NCI-H1048 (cell line): ENCODE measurements at places on chromosomes 11 and 22.

GRCh38 chr11:47099214-47099917 lies 77.3 kb downstream of the ARFGAP2 start:
- DNase-seq: no peak

DNA sequence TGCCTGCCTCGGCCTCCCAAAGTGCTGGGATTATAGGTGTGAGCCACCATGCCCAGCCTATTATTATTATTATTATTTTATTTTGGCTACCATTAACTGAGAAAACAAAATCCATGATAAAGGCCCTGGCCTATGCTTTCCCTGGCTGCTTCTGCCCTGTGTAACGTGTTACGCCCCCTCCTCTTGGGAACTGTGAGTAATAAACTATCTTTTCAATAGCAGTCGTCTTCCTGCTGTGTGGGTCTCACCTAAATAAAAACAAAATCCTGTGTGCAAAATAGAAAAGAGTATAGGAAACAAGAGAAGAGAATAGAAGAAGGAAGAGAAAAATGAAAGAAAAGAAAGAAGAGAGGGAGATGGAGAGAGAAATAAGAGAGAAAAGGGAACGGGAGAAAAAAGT lies 237.0 kb downstream of the MIAT start:
- DNase-seq: no peak

GRCh38 chr11:46047520-46047919 lies 73.7 kb downstream of the PHF21A start:
- no peak for DNase-seq

- DNase-seq: no peak
These were observed 33.2 kb downstream of the LRRC74B start for GRCh38 chr22:21078916-21079315.

GRCh38 chr11:46369458-46370152 lies 11.9 kb upstream of the MDK start:
- peak; percentile 34 for DNase-seq

DNA sequence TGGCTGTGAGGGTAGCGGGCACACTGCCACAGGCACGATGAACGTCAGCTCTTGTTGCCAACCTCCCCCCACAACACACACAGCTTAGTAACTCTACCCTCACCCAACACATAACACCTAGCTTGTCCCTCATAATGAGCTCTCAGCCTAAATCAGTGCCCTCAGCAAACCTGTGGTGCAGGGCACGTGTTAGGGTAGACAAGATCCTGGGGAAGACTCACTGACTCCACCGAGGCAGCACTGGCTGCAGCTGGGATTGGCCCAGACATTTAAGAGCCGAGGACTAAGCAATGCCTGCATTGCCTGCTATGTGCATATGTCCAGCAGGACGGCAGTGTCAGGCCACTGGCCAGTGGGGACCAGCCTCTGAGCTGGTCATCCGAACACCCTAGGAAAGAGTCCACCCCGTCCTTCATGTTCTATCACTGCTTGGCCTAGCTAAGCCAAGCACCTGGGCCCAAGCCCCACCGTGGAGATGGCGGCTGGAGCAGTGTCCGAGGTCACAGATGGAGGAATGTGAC lies 32.9 kb upstream of the TRIM29 start:
- DNase-seq: no peak

DNA sequence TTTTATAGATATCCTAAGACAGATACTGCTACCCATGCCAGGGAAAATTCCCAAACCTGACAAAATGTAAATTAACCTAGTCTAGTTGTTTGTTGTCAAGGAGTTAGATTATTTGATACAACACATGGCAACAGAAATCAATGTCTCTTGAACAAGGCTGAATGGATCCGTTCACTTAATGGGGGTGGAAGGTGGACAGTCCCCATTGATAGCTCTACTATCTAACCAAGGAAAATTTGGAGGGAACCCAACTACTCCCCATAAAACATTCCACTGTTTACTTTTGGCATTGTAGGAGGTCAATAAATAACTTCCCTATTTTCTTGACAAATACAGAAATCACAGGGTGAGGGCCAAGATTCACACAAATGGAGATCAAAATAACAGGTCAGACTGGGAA lies 117.9 kb upstream of the GRIA4 start:
- DNase-seq: no peak

DNA sequence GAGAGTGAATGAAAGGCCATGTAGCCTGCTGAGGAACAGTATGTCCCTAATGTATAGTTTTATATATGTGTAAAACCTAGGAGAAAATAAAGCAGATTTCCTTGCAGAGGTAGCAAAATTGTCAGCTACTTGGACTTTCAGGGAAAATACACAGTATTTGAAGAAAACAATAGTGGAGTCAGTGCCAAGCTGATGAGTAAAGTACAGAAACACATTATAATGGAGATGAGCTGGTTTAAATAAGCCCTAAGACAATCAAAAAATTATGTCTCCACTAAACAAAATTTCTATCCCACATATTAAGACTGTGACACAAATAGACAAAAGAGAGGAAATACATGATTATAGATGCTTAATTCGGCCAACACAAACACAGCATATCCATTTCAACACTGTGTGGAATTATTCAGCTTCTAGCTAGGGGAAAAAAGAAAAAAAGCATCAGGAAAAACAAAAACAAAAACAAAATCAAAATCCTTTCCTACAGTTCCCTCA lies 75.9 kb downstream of the MAML2 start:
- no peak for DNase-seq

DNA sequence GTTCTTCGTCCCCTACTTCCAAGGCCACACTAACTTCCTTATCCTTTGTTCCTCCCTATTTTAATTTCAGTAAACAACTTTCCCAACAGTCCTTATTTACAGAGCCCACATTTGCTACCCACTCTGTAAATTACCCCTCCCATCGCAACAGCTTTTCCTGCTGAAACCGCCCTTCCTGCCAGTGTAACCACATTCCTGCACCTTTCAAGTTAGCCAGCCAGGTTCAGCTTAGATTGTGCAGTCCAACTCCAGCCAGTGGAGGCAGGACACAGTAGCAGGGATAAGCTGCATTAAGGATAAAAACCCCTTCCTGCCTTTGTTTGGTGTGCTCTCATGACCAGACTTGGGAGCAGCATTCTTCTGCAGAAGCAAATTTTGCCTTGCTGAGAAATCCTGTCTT lies 768.3 kb upstream of the ARHGAP42 start:
- no peak for DNase-seq

DNA sequence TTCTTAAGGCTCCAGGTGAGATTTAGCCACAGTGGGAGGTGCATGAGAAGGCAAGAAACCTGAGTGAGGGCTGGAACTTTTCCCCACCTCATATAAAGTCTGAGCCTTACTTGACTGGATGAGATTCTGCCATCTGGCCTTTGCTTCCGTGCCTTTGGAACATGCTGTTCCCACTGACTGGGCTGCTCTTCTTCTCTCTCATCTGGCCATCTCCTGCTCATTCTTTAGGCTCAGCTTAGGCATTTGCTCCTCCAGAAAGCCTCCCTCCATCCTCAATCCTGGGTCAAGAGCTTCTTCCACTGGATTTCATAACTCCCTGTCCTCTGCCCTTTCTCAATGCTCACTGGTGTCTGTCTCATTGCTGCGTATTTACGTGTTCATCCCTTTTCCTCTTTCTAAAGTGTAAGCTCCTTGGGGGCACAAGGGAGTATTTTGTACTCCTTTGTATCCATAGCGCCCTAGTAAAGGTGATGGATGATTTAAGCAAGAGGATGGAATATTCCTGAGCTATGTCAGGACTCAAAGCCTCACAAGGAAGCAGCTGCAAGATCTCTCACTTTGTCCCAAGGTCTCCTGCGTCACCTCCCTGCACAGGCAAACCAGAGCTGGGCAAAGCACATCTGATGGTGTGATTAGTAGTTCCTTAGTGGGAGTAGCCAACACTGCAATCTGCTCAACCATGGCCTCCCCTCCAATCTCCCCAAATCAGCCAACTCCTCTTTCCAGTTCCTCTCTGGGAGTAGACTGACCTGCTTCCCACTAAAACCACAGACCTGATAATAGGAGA lies 15.3 kb downstream of the HSPA8 start:
- no peak for DNase-seq

DNA sequence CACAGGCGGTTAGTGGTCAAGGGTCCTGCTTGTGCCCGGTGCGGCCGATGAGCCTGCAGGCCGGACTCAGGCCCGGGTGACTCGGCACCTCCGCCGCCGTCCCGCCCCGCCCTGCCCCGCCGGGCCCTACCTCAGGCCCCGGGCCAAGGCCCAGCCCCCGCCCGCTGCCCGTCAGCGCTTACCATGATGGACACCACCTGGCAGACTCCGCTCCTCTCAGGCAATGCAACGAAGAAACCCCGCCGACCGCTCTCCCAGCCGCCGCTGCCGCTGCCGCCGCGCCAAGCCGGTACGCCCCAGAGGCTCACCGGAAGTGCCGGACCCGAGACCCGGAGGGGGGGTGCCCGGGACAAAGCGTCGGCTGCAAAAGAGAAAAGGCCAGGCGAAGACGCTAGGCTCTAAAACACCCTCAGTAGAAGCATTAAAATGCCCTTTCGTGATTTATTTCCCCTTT lies at the start of gene UFD1:
TSS of gene UFD1 (minus strand) at position 293 of the 454 bp plus-strand sequence. CDS start at position 185, 108 bp downstream.
- peak; percentile 56 for DNase-seq

GRCh38 chr11:69781241-69781640 lies 6.1 kb upstream of the FGF4 start:
- no peak for DNase-seq

GRCh38 chr11:60634126-60634525 lies 65.3 kb upstream of the MS4A8 start:
- DNase-seq: no peak

DNA sequence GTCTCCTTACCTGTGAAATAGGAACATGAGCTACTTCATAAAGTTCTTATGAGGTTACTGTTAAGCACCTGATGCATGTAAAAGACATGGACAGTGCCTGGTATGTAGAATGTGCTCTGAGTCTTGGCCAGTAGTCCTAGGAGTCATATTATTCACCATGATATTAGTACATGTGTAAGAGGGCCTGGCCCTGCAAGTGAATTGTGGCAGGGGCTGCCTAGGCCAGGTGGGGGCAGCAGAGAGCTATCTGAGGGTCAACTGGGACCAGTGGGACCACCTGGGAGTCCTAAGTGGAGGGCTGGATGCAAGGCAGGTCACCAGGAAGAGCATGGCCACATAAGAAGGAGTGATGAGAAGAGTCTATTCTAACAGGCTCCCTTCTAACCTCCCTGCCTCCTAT lies 529.5 kb downstream of the SOX6 start:
- DNase-seq: peak; percentile 5

DNA sequence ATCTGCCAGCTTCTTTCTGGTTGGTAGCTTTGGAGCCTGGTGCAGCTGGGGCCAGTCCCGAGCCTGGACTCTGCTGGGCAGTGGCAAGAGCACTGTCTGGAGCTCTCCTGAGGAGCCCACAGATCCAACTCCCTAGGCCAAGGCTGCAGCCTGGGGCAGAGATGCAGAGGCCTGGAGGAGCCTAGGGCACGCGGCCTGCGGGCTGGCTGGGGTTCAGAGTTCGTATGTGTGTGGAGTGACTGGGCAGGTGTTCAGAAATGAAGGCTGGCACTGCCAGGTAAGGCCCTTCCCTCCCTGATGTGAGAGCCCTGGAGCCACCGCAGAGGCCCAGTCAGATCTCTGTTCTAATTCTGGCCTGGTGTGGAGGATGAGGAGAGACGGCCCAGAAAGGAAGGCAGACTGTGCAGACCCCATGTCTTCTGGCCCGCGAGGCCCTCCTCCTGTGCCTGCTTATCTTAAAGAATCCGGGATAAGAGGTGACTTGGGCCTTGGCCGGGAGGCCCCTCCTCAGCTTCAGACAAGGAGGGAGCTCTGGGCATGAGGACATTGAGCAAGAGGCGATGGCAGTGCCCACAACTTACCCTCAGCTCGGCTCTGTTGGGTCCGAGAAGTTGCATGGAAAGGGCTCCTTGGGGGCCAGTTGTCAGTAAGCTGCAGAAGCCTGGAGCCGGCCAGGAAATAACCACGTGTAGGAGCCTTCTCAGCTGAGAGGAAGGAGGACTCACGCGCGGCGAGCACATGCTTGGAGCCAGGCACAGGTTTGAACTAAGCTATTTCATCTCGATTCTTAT lies 62.2 kb upstream of the B3GAT1 start:
- no peak for DNase-seq

DNA sequence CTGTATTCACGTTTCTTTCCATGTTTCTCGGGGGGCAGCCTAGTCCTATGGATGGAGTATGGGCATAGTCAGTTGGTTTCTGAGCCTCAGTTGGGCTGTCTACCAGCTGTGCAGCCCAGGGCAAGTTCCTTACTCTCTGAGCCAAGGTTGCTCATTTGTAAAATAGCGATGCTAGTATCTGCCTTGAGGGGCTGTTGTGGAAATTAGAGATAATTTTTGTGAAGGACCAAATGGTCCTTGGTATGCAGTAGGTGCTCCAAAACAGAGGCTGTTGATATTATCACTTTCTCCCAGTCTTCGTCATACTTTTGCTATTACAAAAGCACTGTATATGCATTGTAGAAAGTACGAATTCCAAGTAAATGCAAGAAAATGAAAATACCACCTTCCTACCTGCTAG lies 82.7 kb upstream of the MYOD1 start:
- no peak for DNase-seq

GRCh38 chr11:134074346-134074745 lies 5.5 kb downstream of the JAM3 start:
- no peak for DNase-seq

GRCh38 chr11:40445391-40445790 lies 1014.1 kb downstream of the LRRC4C start:
- peak; percentile 10 for DNase-seq

DNA sequence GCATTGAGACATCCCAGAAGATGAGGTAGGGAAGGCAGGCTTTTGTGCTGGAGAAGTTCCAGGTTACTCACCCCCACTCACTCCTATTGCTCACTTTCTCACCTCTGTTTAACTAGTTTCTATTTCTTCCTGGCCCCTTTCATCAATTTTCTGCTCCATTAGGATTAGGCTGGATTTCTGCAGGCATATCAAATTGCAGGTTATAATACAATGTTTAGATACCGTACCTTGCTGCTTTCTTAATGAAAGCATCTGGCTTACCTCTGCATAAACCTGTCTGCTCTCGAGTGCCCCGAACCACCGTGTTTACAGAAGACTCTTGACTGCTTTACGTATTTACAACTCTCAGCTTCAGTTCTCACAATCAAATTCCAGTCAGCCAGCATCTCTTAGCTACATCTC lies 173.7 kb downstream of the ADAMTS15 start:
- DNase-seq: no peak

GRCh38 chr11:134466610-134467567 lies 54.8 kb upstream of the B3GAT1 start:
- no peak for DNase-seq

DNA sequence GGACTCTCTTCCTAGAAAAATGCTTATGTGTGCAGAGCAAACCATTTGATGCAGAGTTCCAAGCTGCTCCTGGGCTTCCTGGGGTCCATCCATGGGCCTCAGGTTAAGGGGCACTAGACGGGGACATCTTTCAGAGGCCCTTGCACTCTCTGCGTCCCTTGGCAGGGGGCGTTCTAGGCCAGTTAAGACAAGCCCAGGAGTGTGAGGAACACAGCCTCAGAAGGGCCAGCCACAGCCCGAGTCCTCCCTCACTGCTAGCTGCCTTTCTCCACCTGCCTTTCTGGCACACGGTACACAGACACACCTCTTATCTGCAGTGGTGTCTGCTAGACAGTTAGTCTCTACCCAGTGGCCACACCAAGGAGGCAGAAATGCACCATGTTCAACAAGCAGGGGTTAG lies 18.0 kb upstream of the BID start:
- DNase-seq: no peak
